ENCODE measurements at places on chromosomes 16 and 17.

GRCh38 chr17:75737133-75737962, 16.1 kb downstream of the ITGB4 start:
- no peak for DNase-seq

GRCh38 chr17:75759457-75759856, 5.5 kb downstream of the GALK1 start:
- DNase-seq, result no peak

- DNase-seq, result no peak
These were observed 505.8 kb downstream of the KCNJ2 start for GRCh38 chr17:70675070-70675590.

DNA sequence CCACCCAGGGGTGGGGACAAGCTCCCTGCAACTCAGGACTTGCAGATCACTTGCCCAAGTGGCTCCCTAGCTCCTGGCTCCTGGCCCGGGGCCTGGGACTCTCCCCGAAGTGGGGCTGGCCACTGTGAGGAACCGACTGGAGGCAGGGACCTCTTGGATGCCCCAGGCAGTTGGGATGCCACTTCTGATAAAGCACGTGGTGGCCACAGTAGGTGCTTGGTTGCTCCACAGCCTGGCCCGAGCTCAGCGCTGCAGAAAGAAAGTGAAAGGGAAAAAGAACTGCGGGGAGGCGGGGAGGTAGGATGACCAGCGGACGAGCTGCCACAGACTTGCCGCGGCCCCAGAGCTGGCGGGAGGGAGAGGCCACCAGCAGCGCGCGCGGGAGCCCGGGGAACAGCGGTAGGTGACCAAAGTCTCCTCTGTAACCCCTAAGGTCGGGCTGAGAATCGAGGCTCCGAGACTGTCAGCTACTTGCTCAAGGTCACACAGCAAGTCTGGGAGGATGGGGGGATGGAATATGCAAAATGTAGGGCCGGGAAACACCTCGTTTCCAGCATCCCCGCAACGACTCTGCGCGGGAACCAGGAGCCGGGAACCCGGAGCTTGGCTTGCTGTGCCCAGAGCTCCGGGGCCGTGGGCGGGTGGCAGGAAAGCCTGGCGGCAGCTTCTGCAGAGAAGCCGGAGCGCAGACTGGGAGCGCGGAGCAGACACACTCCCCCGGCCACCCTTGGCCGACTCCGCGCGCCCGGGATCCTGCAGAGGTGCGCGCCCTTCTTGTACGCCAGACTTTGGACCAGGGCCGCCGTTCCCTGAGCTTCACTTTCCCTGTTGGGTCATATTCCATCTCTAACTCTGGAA, 1.9 kb downstream of the CIITA start:
- no peak for DNase-seq

DNA sequence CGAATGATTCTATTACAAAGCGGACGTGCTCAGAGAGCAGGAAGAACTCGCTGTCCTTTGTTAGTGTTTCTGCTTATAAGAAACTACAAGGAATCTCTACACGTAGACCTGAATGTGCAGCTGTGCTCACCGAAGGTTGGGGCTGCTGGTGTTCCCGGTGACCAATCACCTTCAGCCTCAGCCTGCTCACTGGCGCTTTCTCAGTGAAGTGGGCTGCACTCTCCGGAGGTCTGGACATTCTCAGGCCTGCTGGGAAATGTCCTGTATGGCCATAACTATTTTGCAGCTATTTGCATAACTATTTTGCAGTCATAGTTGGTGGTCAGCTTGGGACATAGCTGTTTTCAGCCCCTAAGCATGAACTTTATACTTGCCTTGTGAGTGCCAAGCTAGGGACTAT, 9.7 kb upstream of the CIAO3 start:
- DNase-seq, result no peak

- DNase-seq, result no peak
These were observed 3.1 kb downstream of the ITGB4 start for GRCh38 chr17:75724016-75725003.

DNA sequence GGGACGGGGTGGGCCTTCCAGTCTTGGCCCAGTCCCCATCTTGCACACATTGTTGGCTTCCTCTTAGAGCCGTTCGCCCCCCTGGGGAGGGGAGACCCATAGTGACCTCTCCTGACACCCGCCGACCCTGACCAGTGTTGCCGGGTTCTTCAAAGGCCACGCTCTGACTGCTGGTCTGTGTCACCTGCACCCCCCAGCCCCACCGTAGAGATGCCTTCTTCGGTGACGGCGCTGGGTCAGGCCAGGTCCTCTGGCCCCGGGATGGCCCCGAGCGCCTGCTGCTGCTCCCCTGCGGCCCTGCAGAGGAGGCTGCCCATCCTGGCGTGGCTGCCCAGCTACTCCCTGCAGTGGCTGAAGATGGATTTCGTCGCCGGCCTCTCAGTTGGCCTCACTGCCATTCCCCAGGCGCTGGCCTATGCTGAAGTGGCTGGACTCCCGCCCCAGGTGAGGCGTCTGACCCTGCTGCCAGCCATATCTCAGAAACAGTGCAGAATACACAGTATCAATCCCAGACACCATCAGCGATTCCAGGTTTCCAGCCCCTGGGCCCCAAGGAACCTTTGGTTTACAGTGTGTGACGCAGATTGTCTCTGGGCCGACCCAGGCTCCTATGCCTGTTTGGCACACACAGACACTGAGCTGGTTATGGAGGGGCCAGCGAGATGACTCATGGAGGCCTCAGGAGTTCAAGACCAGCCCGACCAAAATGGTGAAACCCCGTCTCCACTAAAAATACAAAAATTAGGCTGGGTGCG, 1.3 kb downstream of the SLC26A11 start:
- DNase-seq, result no peak

DNA sequence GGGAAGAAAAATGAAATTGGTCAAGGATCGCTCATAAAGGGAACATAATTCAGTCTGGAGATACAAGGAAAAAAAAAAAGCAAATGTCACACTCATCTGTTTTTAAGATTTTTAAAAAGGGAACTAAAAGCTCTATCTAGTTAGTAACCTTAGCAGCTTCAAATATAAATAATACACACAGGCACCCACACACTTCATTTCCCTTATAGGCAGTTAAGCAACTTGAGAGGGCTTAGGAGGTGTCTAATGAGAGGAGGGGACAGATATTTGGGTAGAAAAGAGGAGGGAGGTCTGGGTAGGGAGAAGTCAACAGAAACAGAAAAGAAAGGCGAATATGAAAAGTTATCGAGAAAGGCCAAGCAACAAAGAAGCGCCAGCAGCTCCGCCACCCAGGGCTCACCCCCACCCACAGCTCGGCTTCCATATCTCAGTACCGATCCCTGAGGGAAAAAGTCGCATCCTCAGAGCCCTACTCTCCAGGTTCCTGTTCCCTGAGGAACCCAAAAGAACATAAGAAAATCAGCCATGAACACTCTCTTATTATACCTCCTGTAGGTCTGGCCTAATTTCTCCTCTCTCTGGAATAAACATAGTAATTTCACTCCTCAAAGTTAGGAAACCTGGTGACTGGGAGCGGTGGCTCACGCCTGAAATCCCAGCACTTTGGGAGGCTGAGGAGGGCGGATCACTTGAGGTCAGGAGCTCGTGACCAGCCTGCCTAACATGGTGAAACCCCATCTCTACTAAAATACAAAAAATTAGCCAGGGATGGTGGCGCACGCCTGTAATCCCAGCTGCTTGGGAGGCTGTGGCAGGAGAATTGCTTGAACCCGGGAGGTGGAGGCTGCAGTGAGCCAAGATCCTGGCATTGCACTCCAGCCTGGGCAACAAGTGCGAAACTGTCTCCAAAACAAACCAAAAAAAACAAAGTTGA, 69.6 kb upstream of the RCVRN start:
- no peak for DNase-seq

GRCh38 chr17:13509527-13509926, 92.2 kb downstream of the HS3ST3A1 start:
- DNase-seq, result no peak

GRCh38 chr16:87235810-87236515, 81.2 kb downstream of the C16orf95 start:
- DNase-seq, result no peak

DNA sequence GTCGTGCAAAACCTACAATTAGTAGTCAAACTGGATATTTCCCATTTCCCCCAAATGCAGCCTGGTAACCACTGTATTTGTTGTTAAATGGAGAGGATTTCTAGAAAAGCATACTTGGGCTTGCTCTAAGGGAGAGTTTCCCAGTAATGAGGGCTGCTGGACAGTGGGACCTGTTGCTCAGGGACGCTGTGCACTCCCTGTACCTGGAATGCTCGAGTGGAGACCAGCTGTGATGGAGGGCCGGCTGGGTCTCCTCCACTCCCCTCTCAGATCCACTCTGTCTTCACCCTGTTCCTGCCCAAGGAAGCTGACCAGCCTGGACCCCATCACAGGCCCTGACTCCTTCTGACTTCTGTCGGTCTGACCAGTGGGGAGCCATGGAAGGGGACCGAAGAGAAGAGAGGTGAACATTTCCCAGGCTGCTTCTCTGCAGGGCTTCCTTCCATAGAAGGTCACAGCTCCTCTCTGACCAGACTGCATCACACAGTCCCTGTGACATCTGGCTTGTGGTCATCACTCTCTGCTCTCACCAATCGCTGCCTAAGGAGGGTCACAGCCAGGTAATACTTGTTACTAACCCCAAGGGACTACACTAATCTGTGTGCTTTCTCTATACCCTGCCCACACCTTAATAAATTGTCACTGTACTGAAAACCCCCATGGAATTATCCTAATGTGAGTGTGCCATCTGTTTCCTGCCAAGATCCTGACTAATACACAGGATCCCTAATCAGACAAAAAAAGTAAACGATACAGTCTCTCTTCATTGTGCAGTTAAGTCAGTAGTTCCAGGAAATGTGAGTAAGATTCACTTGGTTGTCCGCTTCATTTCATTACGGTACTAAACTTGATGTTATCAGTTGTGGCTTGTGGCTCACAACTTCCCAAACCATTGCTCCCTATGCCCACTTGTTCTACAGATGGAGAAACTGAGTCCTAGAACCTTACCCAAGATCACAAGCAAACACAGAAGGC, 102.4 kb downstream of the CCT6B start:
- DNase-seq, result no peak

GRCh38 chr17:39178536-39178935, 12.6 kb upstream of the ARL5C start:
- no peak for DNase-seq

DNA sequence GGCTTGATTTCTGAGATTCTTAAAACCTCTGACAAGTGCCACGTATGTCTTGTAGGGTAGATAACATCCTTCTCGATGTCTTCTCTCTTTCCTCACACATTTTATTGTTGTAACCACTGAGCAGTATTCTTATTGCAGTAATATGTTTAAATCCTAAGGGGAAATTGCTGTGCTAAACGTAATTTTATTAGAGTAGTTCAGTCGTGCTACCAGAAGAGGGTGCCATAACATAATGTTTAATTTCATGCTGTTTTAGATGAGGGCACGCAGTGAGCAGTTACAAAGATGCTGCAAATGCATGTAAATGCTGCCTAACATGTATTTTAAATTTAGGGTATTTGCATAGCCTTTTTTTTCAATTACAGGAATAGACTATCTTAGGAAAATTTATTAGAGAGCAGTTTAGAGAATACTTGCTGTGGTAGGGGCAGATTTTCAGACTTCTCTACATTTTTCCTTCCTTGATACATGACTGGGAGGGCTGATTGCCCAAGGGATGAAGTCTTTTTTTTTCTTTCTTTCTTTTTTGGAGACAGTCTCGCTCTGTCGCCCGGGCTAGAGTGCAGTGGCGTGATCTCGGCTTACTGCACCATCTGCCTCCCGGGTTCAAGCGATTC, 51.7 kb downstream of the GAN start:
- no peak for DNase-seq

GRCh38 chr17:17659340-17659739, 21.9 kb upstream of the RAI1 start:
- no peak for DNase-seq

GRCh38 chr17:2547176-2547575, 35.5 kb upstream of the METTL16 start:
- DNase-seq, result no peak

- DNase-seq, result no peak
These were observed 21.9 kb upstream of the CDH5 start for GRCh38 chr16:66344533-66345145.

DNA sequence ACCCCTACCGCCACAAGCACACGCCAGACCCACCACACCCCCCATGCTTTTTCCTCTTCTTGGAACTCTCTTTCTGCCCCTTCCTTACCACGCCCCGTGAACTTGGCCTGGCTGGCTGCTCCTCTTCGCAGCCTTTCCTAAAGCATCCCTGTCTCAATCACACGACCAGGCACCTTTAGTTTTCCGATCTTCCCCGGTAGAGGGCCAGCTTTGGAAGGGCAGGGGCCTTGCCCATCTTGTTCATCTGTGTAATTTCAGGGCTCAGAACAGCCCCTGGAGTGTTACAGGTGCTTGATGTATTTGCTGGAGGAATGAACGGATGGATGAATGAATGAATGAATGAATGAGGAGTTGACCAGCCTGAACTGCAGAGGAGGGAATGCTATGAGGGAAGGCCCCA, 3.7 kb downstream of the SPPL2C start:
- DNase-seq, result no peak

DNA sequence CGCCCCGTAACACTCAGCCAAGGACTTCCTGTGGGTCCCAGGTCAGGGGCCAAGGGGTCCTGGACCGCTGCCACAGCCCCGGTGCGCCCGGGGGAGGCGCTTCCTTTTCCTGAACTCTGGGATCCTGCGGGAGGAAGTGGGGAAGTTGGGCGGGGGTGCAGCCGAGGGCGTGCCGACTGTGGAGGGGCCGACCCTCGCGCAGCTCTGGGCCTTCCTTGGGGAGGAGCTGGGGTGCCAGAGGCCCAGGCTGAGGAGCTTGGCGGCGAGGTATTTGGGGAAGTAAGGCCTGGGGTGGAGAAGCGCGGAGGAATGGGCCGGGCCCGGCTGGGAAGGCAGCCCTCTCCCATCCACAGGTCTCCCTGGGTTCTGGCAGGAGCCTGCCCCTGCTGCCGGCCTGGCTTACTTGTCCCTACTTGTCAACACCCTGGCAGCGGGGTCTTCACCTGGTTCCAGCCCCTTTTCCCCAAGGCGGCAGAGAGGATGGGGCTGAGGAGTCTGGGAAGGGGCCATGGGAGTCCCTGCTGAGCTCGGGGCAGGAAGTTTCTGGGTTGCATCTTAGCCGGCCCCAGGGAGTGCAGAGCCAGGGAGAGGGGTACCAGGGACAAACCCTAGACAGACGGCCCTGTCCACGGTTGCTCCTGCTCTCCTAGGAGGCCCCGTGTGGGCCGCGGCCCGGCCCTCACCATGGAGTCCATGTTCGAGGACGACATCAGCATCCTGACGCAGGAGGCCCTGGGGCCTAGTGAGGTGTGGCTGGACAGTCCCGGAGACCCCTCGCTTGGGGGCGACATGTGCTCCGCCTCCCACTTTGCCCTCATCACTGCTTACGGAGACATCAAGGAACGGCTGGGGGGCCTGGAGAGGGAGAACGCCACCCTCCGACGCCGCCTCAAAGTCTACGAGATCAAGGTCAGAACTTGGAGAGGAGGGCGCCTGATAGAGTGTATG, 1.7 kb downstream of the TBKBP1 start:
- DNase-seq, result no peak

- DNase-seq, result no peak
These were observed 31.7 kb downstream of the TLE7 start for GRCh38 chr16:71410146-71410545.

Measured in ascending aorta (tissue), 2 donors.